Activated T-cell treated with anti-CD3 and anti-CD28 coated beads, Interleukin-2, amount 50 U/mL, for 48 hours (primary cell): ENCODE measurements at places on chromosomes 2 and 18.

DNA sequence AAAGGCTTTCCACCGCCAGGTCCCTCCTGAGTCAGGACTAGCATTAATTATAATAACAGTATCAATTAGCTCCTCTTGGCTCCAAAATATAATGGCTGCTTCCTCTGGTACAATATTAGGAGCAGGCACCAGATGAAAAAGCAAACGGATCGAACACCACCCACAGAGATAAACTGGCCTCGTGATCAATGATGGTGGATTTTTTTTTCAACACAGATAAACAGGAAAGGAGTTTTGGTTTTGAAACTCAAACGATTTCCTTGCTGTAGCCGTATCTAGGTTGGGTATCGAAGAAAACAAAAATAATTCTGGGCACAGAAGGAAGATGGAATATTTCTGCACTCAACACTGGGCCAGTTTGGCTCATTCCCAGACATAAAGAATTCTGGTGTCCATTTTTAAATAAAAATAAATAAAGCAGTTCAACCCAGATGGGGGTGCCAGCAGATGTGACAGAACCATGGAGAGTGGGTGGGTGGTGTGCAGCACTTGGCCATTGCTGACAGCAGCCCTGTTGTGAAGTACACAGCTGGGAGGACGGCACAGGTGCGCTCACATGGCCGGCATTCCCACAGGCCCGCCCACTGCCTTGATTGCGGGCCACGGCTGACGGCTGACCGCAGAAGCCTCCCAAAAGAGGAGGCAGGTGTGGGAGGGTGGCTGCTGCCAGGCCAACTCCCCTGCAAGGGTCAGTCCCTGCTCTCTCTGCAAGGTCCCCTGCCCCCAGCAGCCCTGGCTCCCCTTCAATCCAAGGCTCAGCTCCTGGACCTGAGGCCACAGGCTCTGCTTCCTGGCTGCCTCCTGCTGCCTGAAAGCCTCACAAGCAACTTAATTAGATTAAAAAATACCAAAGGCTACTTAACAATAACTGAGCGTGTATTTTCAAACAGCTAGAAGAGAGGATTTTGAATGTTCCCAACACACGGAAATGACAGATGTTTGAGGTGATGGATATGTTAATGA lies 351.9 kb upstream of the ID2 start:
- DNase-seq: no peak

DNA sequence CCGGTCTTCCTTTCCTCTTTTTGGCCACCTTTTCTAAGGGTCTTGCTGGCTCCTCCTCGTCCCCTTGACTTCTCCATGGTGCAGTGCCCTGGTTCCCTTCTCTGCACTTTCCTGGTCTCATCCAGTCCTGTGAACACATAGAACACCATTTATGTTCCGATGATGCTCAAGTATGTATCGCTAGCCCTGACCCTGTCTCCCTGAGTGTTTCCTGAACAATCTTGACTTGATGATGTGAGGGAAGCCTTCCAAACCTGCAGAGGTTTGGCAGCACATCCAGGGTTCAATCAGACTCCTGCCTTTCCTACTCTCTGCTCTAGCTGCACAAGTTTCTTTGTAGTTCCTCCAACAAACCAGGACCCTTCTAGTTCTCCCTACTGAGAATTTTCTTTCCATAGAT lies 132.1 kb downstream of the RGPD3 start:
- no peak for DNase-seq

DNA sequence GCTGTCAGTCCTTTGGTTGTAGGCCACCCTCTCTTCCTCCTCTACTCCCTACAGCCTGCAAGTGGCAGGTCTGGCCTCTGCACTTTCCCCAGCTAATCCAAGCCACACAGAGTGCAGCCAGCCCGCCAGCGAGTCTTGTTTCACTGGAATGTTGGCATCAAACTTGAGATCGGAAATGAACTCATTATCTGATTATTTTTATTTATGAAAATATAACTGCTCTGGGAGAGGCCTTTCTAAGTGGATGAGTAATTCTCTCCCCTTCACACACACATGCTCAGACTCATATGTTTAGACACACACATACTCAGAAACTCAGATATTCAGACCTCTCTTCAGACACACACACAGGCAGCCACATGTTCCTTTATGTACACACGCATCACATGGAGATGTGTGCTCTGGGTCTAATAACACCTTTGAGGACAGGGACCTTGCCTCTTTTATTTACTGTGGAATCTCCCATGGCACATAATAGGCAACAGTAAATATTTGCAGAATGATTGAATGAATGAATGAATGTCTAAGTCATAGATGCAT lies 151.3 kb downstream of the ZFP36L2 start:
- DNase-seq: no peak

DNA sequence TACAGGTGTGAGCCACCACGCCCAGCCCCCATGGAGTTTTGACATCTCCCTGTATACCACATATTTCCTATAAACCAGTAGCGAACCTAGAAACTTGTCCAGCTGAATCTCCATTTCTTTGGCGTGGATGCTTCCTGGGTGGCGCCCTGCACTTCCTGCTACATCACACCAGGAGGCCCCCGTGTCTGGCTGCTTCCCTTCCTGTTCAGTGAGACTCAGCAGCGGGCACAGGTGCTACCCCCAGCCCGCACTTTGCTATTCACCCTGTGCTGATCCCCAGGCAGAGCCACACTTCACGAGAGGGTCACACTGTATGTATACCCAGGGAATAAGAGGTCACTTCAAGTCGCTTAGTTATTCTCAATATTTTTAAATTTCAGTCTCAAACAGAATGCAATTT lies 35.0 kb downstream of the CYP27C1 start:
- DNase-seq: peak; percentile 32

DNA sequence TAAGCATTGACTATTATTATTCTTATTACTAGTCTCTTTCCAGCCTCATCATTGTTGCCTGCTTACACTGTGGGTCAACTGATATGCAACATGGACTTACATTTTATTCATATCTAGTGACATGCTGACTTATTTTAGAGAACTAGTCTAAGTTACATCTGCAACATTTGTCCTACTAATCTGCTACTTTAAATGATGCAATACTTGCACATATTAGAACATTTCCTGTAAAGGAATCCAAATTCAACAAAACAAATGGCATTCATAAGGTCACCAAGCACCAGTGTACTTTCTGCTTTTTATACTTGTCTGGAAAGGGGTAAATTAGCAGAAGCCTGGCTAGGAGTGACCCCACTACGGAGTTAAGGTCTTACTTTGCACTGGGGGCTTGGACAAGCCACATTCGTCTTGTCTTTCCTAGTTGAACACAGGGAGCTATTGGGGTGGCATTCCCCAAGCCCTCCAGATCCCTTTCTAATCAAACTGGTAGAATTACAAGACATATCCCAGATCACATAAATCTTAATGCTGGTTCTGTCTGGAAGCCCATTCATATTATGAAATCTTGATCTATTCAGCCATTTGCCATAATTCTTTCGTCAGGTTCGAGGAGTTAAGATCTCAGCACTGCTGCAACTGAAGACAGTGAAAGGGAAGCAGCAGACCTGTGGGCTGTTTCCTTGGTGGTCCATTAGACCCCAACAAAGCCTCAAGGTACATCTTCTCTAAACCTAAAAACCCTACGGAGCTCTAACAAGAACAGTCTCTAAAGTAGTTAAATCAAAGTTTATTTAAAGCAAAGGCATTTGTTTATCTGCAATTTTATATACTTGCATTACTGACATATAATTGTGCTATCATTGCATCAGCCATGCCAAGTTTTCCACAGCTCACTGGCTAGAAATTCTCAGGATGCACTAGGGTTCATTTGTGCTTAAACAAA lies 49.9 kb upstream of the RTN4 start:
- DNase-seq: no peak

GRCh38 chr2:164847291-164847690 lies 5.7 kb upstream of the COBLL1 start:
- DNase-seq: no peak

DNA sequence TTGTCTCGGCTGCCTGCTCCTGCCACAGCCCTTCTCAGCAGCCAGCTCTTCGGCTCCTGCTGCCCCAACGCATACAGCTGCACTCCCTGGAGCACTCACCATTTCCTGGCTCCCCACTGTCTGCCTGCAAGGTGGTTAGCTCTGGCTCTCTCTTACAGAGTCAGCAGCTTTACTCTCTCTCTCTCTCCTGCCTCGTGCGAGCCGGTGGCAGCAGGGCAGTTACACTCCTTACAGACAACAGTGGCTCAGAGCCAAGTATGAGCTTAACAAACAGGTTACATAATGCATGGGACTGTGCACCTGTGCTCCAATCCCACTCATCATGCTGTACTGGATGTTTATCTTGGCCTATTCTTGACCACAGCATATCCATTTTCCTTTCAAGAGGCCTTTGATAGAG lies 47.4 kb upstream of the DNAJC10 start:
- no peak for DNase-seq

DNA sequence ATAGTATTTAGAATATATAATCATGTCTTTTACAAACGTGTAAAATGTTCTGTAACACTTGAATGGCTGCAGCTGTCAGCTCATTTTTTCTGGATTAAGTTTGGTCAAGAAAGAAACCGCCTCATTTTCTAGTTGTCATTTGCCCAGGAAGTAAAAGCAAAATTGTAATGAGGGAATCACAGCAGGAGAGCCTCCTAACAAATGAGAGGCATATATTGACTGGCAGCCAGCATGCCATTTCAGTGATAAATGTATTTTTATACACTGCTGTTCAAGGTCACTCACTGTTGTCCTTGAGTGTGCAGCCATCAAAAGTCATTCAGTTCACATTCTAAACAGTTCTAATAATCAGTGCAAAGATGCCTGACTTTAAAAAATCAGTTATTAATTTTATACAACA lies 144.3 kb upstream of the BOD1L2 start:
- DNase-seq: no peak

GRCh38 chr2:147607379-147607778 lies 237.4 kb upstream of the ACVR2A start:
- DNase-seq: no peak

- DNase-seq: no peak
Observed at GRCh38 chr2:9255416-9255815, 48.8 kb downstream of the ASAP2 start.

DNA sequence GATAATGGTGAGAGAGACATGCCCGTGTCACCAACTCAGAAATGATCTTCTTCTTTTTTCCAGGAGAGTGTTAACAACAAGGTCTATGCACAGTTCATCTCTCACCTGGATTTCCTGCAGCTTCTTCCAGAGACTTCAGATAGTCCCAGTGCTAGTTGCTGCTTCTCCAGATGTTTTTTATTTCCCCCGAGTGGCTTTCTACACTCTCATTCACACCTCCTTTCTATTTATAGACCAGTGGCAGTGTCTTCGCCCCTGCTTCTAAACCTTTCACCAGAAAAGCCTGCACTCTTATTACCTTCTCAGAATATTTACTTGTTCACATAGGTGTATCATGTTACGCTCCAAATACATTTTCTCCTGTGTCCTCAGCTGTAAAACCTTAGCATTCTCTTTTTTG lies 558.8 kb upstream of the CHAC2 start:
- DNase-seq: no peak

GRCh38 chr18:59002974-59003594 lies 136.6 kb upstream of the SEC11C start:
- DNase-seq: no peak

DNA sequence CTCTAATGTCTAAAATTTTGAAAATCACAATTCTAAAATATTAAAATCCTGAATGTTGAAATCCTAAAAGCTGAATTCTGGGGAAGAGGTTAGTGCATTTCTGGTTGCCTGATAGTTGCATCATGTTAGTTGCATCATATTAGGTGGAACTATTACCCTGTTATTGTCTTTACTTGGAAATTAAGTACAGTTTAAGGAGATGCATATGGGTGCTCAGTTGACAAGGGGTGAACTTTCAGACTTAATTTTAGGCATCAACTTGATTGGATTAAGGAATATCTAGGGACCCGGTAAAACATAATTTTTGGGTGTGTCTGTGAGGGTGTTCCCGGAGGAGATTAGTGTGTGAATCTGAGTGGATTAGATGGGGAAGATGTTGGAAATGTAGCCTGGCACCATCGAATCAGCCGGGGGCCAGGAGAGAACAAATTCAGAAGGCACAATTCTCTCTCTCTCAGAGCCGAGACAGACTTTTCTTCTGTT lies 409.8 kb downstream of the PLCL1 start:
- no peak for DNase-seq

DNA sequence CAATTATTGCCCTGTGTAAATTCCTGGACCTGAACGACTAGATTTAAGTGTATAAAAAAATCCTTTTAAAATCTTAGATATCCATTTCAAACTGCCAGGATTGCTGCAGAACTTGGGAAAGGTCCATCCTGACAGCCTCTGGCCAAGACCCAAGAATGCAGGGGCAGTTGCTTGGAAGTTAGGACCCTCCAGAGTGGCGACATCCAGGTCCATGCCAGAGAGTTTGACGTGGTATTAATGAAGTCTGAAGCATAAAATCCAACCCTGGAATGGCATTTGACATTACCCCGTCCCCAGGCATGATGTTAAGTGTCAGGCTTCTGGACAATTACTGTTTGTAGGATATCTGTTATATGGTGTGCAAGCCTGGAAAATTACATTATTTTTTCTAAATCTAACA lies 810.2 kb downstream of the CNTNAP5 start:
- no peak for DNase-seq

GRCh38 chr2:162067596-162067995 lies 6.4 kb downstream of the DPP4 start:
- DNase-seq: no peak

GRCh38 chr2:10414591-10414990 lies 33.5 kb downstream of the ODC1 start:
- DNase-seq: no peak
